Activated CD4-positive, CD25-positive, alpha-beta regulatory T cell (primary cell): ENCODE measurements at places on chromosomes 11 and 22.

DNA sequence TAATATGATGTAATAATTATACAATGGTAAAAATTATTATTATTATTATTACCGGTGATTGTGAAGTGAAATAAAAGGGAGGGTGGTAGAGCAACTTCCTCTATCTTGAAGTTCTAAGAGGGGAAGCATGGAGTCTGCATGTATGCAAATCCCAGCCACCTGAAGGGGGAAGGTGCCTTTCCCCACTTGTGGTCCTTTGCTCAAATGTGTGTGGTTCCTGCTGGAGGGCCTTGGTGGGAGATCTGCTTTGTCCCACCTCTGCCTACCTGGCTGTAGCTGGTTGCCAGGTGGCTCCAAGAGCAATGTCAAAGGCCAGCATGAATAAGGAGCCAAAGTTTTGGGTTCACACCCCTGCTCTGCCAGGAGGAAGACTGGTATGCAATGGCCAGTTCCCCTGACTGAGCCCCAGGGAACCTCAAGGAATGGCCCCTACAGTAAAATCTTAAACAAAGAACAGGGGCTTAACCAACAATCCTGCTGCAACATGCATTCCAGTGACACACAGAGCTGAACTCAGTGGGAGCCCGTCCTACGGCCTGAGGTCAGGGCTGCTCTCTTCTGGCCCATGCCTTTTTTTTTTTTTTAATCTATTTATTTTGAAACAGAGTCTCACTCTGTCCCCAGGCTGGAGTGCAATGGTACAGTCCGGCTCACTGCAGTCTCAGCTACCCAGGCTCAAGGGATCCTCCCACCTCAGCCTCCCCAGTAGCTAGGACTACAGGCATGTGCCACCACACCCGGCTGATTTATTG, 8.5 kb downstream of the TMEM132A start:
- DNase-seq, result no peak

DNA sequence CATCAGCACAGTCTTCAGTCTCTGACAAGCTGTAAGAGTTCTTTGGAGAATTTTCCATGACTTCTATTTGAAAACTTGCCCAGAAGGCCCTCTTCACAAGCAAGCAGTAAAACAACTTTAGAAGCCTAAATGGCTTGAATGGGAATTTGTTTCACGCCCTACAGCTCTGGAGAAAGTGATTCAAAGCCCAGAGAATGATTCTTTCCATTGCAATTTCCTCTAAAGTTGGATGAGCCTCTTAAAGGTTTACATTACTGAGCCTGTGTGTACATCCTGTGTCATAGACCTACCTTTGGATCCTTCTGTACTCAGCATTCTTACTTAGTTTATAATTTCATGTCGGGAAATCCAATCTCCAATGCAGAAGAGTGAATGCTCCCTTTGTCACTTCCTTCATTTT, 6.8 kb upstream of the OR8B3 start:
- no peak for DNase-seq

DNA sequence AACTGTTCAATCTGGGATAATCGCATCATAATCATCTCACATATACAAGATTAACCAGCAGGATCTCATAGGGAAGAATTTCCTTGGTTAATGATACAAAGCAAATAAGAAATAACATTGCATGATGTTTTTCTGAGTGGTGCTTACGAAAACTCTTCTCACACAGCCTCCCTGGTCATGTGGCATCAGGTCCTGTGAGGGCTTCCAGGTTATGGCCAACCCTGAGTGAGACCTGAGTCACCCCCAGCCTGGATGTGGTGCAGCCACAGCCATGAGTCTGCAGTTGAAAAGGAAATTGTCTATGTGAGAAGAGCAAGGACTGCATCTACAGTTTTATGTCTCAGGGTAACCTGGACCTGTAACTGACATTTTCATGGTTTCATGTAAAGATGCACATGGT, 90.5 kb upstream of the XKR3 start:
- DNase-seq, result no peak

GRCh38 chr22:36775586-36775963, 344 bp downstream of the IFT27 start:
- DNase-seq, result no peak

DNA sequence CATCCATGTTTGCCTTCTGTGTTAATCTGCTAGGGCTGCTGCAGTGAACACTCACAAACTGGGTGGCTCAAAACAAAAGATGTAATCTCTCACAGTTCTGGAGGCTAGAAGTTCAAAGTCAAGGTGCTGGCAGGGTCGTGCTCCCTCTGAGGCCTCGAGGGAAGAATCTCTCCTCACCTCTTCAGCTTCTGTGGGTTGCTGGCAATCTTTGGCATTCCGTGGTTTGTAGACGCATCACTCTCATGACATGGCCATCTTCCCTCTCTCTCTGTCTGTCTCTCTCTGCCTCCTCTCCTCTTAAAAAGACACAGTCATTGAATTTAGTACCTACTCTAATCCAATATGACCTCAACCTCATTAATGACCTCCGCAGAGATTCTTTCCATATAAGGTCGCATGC, 78.8 kb downstream of the TSPAN18 start:
- no peak for DNase-seq

- DNase-seq, result no peak
These were observed 12.0 kb downstream of the STIM1 start for GRCh38 chr11:3867209-3868091.

- no peak for DNase-seq
These were observed 40.5 kb downstream of the GRAMD4 start for GRCh38 chr22:46660604-46661201.

- DNase-seq, result no peak
These were observed 81.7 kb downstream of the AMOTL1 start for GRCh38 chr11:94849839-94850238.

DNA sequence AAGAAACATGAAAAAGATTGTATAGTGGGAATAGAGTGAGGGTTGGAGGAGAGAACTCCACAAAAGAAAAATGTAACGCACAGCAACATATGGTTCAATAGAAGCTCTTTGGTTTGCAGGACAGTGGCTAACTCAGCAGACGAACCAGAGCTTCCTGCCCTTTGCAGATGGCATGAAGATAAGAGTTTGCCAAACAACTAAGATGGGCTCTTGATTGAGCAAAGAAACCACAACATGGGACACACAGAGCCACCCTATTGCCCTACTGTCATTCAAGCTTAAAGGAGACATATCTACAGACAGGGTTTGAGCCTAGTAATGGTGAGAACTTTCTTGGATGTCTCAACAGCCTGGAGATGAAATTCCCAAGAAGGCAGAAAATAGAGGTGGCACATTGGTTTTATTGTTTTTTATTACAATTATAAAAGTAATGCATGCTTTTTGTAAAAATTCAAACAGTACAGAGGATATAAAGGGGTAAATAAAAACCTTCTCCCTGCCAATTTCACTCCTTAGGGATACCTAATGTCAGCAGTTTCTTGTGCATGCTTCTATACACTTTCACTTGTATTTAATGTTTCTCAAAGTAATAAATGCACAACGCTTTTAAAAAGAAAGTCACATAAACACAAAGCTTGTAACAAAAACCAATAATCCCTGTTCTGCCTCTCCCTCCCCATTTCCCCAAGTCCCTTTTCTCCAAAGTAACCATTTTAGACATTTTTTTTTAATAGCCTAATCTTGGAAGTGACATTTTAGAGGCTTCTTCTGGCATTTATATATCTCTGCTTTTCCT, 63.7 kb downstream of the COPB1 start:
- DNase-seq, result no peak

- DNase-seq, result no peak
These were observed 645 bp downstream of the RTCB start for GRCh38 chr22:32411402-32411801.

DNA sequence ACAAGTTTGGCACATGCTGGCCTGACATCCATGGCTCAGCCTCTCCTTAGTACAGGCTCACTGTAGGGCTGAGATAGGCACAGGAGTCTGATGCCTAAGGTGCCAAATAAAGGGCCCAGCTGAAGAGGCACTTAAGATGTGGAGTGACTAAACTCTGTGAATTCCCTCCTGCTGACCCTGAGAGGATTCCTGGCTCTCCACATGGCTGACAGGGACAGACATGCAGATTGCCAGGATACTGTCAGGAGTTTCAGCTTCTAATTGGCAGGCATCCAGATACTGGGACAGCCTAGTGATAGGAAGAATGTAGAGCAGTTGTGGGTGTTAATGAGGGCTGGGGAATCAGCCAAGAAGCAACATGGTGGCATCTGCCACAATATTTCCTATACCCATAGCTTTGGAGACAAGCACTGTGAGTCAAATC, 558.7 kb downstream of the INSC start:
- DNase-seq, result no peak

- DNase-seq, result no peak
These were observed 119.9 kb downstream of the CTTN start for GRCh38 chr11:70517988-70518907.

- DNase-seq, result no peak
These were observed 267.6 kb upstream of the DDI1 start for GRCh38 chr11:103768816-103769215.

GRCh38 chr11:126083829-126084607, 21.4 kb upstream of the CDON start:
- DNase-seq, result no peak

- no peak for DNase-seq
These were observed 40.1 kb upstream of the CLMP start for GRCh38 chr11:123235117-123235655.

GRCh38 chr22:38083931-38084631, at the start of gene SLC16A8:
SLC16A8 (minus strand) TSS chr22:38084184; CDS start chr22:38082873, 1,311 bp downstream.
- no peak for DNase-seq

DNA sequence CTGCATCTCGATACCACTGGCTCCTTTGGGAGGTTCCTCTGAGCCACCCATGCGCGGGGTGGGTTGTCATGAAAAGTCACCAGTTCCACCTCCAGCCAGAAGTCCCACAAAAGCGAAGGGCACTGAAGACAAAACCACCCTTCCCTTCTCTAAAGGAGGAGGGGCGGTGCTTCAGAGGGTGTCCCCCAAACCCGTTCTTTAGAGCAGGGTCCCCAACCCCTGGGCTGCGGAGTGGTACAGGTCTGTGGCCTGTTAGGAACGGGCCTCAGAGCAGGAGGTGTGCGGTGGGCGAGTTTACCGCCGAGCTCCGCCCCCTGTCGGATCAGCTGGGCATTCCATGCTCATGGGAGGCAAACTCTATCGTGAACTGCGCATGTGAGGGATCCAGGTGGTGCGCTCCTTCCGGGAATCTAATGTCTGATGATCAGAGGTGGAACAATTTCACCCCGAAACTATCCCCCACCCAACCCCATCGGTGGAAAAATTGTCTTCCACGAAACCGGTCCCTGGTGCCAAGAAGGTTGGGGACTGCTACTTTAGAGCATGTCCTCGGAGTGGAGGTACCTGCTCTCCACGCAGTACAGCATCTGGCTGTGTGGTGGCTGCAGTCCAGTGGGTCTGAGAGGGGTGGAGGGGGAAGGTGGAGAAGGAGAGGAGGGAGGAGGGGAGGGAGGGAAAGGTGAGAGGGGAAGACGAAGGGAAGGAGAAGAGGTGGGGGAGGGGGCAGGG, 72.9 kb upstream of the SEPTIN5 start:
- DNase-seq, result no peak

DNA sequence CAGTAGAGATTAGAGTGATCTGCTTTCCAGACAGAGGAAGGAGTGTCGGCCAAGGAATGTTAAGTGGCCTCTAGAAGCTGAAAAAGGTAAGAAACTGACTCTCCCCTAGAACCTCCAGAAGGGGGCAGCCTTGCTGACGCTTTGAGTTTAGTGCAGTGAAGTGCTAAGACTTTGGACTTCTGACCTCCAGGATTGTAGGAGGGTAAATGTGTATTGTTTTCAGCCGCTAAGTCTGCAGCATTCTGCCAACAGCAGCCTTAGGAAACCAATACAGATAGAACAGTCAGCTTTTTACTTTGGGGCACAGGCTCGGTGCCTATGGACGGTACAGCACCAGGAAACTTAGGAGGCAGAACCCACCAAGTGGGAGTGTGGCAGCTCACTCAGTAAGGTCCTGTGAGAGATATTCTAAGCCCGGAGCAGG, 3.6 kb upstream of the TBC1D22A start:
- DNase-seq, result no peak

DNA sequence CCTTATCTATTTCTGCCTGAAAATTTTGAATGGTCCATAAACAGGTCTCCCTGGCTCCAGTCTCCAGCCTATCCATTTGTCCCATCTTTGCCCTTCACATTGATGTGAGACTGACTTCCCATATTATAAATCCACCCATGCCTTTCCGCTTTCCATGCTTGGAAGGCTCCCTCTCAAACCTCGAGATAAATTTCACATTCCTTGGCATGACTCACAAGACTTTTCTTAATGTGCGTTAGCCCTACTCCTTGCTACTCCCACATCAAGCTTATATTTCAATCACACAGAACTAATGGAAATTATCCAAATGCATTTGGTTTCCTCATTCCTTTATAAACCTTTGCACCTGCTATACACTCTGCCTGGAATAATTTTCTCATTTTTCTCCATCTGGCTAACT, 163.7 kb upstream of the NTM start:
- DNase-seq, result no peak

GRCh38 chr22:27825174-27825573, 23.6 kb upstream of the MN1 start:
- DNase-seq, result no peak

GRCh38 chr11:128048121-128048520, 539.2 kb downstream of the ETS1 start:
- DNase-seq, result no peak

DNA sequence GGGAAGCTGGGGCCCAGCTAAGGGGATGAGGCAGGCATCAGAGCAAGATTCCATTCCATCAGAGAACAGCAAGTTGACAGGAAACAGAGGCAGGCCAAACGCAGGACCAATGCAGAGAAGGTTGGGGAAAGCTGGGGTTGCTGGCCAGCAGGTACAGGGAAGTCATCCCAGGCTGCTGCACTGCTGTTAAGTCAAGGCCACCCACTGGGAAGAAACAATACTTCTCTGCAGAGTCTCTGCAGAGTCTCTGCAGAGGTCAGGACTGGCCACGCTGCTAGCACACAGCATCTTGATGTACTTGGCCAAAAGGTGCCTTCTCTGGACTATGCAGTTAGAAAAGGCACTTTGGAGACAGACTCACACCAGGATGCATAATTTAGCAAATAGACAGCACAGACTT, 68.5 kb upstream of the CSNK2A3 start:
- DNase-seq, result no peak

GRCh38 chr11:1521382-1522080, 35.0 kb upstream of the MOB2 start:
- no peak for DNase-seq

DNA sequence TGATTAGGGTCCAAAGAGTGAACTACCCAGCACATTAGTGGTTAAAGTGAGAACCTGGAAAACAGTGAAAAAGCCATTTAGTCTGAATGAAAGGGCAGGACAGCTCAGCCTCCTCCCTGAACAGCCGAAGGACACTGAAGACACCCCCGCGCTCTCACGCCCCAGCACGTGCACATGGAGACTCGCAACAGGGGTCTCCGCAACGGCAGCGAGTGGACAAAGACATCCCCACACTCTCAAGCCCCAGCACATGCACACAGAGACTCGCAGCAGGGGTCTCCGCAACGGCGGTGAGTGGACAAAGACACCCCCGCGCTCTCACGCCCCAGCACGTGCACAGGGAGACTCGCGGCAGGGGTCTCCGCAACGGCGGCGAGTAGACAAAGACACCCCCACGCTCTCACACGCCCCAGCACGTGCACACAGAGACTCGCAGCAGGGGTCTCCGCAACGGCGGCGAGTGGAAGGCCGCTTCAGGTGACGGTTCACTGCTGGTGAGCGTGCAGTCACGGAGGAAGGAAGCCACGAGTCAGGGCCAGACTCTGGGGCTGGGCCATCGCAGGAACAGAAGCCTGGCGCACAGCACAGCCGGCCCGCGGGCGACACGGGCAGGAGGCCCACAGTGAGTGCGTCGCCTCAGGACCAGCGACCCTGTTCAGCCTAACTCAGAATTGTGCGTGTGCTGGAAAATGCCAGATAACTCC, 43.6 kb downstream of the BRD1 start:
- DNase-seq, result no peak

GRCh38 chr11:45048313-45048841, 97.7 kb upstream of the TP53I11 start:
- DNase-seq, result no peak

GRCh38 chr11:34243600-34244464, 114.0 kb downstream of the ABTB2 start:
- DNase-seq, result no peak
